ENCODE measurements at places on chromosomes 16 and 17.
A peak's percentile ranks its signal among the peaks of the same experiment; 100 is the strongest.

GRCh38 chr16:80457871-80458270, 82.9 kb upstream of the DYNLRB2 start:
- no peak for DNase-seq

GRCh38 chr17:36608794-36609497, 7.6 kb downstream of the MRM1 start:
- no peak for DNase-seq

DNA sequence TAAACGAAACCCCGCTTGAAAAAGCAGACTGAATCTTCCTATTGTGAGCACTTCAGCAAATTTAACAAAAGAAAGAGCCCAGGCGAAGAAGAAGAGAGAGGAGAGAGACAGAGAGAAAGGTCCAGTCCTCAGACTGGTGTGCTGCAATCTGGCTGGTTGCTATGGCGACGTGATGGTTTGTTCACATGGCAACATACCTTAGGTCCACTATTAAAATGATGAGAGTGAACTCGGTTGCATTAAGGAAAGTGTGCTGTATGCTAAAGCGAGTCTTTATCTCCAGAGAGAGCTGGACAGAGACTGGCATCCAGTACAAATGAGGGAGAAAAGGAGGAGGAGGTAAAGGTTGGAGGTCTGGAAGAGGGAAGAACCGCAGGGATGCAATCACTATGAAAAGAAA, 271.8 kb upstream of the ZFHX3 start:
- no peak for DNase-seq

GRCh38 chr16:54331241-54332002, 44.8 kb upstream of the IRX3 start:
- no peak for DNase-seq

DNA sequence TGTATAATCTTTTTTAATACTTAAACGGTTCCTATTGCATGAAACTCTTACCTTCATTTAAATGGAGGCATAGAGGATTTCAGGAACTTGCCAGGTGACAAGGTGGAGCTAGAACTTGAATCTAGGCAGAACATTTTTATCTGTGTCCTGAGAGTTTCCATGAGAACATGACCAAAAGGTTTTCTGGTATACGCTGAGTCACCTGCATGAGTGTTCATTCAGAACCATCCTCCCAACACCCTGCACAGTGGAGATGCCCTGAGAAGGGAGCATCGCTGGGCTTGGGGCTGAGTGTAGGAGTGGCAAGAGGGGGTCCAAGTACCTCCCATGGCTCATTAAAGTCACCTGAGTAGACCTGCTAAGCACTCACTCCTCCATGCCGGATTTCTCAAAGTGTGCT, 169.7 kb upstream of the CACNG5 start:
- no peak for DNase-seq

GRCh38 chr17:74070374-74070773, 133.1 kb upstream of the RPL38 start:
- DNase-seq: no peak

DNA sequence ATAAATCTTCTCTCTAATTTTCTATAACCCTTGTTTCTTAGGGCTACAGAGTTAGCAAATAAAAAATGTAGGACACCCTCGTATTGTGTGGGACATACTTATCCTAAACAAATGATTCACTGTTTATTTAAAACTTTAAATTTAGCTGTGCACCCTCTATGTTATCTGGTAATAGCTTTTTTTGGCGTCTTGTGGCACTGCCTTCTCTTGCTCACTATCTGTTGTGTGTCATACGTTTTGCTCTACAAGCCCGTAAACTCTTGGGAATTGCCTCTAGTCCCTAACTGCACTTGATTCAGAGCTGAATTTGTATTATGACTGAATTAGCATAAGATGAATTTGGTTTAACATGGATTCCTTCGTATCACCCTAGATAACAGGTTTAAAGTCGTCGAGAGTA, 144.3 kb upstream of the MYOCD start:
- DNase-seq: no peak

- no peak for DNase-seq
Measured at GRCh38 chr17:73363442-73364154, 51.8 kb upstream of the CDC42EP4 start.

DNA sequence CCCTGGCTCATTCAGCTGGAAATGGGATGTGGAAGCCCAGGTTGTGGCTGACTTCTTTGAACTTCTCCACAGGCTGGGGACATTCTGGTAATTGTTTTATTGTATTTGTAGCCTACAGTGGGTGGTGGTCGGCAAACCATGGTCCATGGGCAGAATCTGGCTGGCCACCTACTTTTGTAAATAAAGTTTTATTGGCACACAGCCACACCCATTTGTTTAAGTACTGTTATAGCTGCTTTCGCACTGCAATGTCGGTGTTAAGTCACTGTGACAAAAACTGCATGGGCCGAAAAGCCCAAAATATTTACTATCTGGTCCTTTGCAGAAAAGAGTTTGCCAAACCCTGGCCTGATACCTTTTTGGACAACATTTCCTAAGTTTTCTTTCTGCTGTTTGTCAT, 86.2 kb downstream of the NTN1 start:
- no peak for DNase-seq

- no peak for DNase-seq
Measured at GRCh38 chr16:22660441-22661160, 149.9 kb downstream of the NPIPB5 start.

GRCh38 chr17:29524692-29525091, 42.1 kb downstream of the ABHD15 start:
- DNase-seq: no peak

DNA sequence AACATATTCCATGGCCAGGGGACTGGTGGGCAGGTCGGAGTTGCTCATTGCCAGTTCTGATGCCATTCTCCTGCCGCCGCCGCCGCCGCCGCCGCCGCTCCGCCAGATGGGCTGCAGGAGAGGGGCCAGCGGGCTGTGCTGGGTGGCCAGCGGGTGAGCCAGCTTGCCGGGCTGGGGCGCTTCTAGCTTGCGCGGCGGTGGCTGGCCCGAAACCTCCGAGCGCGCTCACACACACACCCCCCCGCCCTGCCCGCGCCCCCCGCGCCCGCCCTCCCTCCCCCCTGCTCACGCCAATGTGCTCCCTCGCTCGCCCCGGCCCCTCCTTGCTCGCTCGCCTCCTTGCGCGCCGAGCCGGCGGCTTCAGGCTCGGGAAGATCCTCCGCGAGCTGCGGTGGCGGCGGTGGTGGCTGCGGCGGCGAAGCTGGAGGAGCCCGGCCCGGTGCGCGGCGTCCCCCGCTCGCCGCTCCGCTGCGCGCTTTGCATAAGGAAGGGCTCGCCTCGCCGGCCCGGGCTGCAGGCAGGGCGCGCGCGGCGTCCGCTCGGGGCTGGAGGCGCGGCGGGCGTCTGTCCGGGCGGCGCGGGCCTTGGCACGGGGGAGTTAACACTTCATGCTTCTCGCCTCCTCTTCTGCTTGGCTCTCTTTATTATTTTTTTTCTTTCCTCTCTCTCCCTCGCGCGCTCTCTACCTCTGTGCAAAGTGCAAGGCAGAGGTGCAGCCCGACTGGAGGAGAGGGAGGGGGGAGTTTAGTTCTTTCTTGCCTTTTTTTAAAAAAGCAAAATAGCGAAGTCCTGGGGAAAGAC, 500 bp downstream of the MAF start:
- no peak for DNase-seq

DNA sequence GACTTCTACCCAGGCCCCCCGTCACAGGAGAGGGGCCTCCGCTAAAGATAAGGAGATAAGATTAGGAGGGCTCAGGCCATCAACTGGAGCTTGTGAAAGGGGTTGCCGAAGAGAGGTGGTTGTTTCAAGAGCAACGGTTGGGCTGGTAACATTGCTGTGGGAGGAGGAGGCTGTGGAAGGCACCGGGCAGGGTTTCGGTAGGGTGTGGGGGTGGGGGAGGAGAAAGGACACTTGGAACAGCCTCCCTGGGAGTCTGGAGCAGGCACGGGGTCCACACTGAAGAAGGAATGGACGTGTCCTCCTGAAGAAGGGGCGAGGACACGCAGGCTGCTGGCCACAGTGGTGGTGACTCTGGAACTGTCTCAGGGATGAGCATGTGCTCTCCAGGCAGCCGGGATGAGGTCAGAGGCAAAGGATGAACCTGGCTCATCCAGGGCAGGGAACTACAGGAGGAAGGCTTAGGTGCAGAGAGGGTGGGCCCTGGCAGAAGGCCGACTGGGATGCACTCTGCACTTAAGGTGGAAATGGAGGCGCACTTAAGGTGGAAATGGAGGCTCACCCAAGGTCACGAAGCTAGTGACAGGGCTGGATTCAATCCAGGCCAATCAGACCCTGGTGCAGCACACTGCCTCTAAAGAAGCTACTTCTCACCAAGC, 1.2 kb upstream of the EPX start:
- DNase-seq: no peak

- no peak for DNase-seq
Measured at GRCh38 chr17:29608986-29609385, 13.7 kb downstream of the CORO6 start.

GRCh38 chr17:78173097-78173715, 4.8 kb downstream of the SYNGR2 start:
- no peak for DNase-seq

DNA sequence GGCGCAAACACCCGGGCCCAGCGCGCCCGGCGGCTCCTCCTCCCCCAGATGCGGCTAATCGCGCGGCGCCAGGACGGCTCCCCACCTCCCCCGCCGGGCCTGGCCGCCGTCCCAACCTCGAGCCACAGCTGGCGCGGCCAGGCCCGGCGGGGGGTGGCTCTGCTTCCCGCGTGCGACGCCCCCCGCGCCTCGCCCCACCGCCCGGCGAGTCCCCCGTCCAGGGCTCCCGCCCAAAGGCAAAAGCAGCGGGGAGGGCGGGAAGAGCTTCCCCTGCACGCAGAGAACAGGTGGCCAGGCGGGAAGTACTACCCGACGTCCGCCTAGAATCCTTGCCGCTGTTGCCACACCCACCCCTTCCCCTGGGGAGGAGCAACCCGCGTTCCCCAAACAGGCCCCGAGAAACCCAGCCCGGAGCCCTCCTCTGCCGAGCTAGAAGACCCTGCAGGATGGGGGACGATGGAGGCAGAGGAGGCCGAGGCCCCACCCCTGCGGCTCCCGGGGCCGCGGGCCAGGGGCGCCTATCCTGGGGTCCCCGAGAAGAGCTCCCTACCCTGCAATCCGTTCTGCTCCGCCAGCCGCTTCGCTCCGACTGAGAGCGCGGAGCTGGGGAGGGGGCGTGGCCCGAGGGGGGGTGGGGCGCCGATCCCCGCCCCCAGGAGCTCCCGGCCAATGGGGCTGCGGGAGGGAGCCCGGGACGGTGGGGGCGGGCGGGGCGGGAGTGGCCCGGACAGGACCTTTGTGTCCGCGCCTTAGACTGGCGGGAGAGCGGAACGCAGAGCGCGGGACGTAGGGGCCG, at the start of gene CARHSP1:
CARHSP1 (minus strand) TSS at position 591 of the 796 bp plus-strand sequence. CDS start 9,678 bp downstream, outside the sequence.
- peak; percentile 88 for DNase-seq
